ENCODE measurements at places on chromosomes 12 and 14.

- DNase-seq = no peak
Observed at GRCh38 chr12:46332260-46332659, 40.3 kb downstream of the SLC38A2 start.

GRCh38 chr14:22386924-22387775, 201.9 kb downstream of the DAD1 start:
- DNase-seq = no peak

GRCh38 chr12:111192647-111193046, 176.2 kb downstream of the PHETA1 start:
- no peak for DNase-seq

DNA sequence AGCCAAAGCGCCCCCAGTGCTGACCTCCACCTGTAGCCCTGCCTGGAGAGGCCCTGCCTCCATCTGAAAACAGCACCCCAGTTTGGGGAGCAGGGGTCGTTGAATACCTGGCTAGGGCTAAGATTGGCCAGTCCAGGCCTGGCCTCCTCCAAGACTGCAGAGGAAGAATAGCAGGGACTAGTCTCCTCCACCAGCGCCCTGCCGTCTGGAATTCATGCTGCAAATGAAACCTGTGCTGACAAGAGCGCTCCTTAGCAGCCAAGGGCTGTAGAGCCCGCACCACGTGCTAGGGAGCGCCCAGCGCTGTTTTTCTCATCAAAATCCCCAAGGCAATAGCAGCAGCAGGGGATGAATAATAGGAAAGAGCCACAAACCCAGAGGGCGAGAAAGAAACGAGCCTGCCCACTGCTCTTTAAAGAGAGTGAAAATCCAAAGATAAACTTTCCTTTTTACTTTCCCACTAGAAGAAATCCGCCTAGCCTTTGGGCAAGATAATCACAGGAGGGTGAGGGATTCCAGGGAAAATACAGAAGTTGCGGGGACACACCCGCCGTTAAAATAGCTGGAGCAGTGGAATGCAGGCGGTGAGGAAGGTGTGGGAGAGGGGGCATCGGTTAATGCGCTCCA, 3.3 kb downstream of the COL2A1 start:
- no peak for DNase-seq

- no peak for DNase-seq
Observed at GRCh38 chr12:41213107-41213506, 25.0 kb downstream of the PDZRN4 start.

- DNase-seq = no peak
Observed at GRCh38 chr12:112175361-112176155, 50.2 kb downstream of the TRAFD1 start.

GRCh38 chr12:3003357-3003992, 44.3 kb downstream of the TEAD4 start:
- DNase-seq = no peak

DNA sequence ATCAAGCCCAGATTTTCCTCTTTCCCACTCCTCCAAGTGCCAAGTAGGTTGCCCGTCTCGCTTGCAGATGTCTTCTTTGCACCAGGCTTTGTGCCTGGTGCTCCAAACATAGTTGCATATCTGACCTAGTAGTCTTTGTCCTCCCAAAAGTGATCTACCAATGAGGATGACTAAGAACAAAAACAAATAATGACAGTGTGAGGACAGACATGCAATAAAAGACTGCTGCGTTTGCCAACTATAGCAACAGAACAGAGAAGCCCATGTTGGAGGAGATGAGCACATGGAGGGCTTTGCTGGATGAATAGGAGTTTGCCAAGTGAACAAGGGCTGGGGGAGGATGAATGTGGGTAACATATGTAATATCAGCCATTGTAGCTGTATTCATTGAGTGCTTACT, 15.6 kb downstream of the DTX1 start:
- no peak for DNase-seq

GRCh38 chr14:67477926-67478799, 10.4 kb downstream of the TMEM229B start:
- DNase-seq = no peak

DNA sequence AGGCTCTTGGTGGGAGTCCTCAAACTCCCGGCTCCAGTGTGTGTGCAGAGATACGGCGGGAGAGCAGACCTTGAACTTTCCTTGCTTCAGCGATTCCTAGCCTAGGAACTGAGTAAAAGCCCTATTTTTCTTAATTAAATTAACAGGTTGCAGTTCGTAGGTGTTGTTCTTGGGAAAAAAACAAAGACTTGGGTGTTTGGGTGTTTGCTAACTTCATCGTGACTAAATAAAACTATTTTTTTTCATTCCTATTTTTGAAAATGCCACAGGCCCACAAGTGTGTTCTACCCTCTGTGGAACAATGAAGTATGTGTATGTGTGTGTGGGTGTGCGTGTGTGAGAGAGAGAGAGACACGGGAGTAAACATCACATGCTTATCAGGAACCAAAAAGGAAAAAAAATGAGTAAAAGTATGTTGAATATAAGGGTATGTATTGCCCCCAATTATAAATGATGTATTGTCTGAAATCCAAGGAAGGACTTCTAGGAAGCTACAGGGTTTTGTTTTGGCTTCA, 651 bp downstream of the TMEM117 start:
- peak; percentile 22 for DNase-seq

DNA sequence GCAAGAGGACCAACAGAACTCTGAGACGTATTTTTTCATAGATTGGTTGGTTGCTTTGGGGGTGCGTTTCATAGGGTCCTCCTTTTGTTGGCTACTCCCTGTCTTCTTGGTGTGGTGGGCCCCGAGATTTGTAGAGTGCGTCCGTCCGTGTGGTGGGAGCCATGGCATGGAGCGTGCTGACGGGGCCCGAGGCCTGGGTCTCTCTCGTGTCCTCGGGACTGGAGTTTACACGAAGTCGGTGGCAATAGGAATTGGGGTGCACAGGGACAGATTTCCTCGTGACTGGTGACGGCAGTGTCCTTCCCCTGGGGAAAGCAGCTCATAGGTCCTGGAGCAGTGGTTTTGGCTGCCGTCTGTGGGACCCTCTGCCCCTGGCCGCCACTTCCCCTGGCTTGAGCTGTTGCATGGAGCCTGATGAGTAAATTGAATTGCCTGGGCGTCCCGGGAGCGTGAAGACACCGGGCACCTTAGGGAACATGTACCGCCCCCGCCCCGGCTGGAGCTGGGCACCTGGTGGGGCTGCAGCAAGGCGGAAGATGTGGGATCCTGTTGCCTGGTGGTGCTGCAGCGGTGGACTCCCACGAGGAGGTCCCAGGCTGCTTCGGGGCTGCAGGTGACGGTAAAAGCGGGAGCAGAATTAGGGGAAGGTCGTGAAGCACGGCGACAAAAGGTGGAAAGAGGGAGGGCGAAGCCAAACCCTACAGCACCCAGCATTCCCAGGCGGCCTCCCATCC, 153.7 kb upstream of the ALG10B start:
- DNase-seq = no peak

- no peak for DNase-seq
Observed at GRCh38 chr12:82425241-82425640, 66.9 kb downstream of the METTL25 start.

- DNase-seq = no peak
Observed at GRCh38 chr12:107033758-107034739, 47.1 kb upstream of the MTERF2 start.

GRCh38 chr12:64147011-64147631, 75.0 kb downstream of the KICS2 start:
- no peak for DNase-seq

GRCh38 chr14:99272899-99273765, 1.1 kb upstream of the BCL11B start:
- no peak for DNase-seq

DNA sequence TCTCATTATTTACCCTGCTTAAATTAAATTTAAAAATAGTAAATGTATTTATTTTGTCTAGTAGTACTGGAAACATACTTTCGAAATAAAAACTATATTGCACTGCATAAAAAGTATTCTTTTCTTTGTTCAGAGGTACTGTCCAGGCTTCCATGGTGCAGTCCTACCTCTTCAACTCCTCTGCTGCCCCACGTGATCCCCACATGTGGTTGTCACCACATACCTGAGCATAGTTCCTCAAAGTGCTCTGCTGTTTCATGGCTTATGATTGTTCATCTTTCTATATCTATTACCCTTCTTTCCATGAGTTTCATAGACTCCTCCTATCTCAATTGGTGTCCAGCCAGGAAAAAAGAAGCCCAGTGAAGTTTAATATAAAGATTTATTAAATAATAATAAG, 317.5 kb upstream of the OR4E1 start:
- DNase-seq = no peak

DNA sequence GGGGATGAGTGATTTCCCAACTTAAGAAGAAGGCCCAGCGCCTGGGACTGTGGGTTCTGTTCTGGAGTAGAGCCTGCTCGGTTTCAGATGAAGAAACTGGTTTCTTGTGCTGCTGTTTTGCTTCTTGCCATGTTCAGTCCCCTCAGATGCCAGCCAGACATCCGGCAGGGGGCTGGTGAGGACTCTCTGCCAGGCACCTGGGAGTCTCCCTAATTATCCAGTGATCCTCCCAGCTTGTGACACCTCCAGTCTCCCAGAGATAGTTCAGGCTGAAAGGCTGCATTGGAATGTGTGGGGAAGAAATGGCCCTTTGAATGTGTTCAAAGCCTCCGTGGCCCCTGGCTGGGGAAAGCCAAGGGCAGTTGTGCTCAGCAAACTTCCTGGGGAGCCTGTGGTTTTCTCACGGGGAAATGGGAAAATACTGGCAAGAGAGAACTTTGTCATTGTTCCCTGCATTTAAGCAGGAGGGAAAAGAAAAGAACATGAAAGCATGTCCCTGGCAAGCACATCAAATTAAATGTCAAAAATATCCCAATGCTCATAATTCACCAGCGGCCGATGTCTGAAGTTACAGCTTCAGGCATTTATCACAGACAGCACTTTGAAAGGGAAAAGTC, 8.5 kb upstream of the SERPINA12 start:
- no peak for DNase-seq

DNA sequence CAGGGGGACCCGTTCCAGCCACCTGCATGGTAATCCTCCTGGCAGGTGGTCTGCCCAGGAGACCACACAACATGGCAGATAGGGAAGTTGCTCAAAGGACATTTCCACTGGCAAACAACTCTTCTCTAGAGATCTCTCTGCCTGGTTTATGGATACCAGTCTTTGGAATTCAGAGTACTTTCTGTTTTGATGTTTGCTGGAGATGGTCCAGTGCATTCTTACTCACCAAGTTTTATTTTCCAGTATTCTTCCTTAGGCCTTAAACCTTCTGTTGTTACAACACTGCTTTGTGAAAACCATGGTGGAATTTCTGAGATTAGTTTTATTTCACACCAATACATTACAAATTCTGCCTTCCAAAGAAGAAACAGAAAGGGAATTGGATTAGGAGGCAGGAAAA, 428.3 kb downstream of the FUT8 start:
- DNase-seq = no peak

DNA sequence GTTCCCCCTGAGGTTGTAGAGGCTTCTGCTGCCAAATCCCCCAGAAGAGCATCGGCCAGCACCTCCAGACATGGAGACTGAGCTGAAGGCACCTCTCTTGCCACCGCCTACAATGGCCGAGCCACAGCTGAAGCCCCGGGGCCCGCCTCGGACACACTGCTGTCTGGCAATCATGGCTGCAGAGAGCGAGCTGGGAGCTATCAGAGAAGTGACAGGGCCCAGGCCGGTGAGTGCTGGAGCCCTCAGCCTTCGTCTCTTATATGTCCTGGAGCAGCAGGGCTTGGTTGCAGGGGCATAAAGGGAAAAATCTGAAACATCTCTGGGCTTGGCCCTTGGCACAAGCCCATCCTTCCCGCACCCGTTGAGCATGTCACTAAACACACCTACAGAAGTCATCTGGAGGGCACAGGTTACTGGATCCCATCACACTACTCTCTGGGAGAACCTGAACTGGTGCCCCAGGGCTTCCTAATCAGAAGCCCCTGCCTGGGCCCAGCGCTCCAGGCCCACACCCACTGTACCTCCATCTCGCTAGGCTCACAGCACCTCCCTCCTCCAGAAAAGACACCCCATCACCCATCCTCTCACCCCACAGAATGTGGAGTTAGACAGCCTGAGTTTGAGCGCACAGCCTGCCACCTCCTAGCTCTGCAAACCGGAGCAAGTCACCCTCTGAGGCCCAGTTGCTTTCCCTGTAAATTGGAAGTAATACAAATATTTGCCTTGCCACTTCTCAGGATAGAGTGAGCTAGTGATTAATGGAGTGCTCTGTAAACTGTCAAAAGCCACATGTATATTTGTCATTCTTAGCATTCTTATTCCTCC, at the start of gene KRT4:
Gene KRT4, minus strand, starts transcription at position 232 of the 825 bp plus-strand sequence. Its CDS starts 58 bp downstream, at position 174.
- no peak for DNase-seq

DNA sequence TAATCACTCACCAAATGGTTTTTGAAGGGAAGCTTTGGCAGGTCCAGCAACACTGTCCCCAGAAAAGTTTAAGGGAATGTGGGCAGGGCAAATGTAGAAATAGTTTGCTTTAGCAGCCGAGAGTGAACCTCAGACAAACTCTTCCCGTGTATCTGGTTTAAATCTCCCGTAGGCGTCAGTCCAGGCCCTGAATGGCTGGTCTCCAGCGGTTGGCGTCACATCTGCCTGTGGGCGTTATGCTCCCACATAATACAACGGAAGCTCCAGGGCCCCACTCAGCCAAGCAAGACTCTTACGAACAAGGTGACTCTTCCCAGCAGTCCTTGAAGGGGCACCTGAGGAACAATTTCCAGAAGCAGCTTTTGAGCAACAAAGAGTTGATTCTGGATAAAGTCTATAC, 942 bp downstream of the ZC2HC1C start:
- DNase-seq = no peak

DNA sequence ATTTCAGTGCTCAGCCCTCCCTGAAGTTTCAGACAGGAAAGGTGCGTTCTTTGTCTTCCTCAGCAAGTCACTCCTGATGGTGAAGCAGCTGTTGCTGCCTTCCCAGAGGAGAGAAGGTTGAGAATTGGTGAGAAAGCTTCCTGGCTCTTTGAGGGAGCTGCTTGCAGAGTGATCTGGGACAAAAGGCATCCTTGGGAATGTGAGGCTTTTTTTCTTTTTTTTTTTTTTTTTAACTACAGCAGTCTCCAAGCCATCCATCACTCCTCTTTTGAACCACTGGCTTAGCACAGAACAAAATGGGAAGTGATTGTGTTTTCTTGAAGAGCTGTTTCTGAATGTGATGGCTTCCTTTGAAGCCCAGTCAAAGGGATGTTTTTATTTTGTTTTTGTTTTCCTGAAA, 120.4 kb upstream of the LRIG3 start:
- no peak for DNase-seq

GRCh38 chr14:69586404-69586803, 11.7 kb upstream of the CCDC177 start:
- no peak for DNase-seq

DNA sequence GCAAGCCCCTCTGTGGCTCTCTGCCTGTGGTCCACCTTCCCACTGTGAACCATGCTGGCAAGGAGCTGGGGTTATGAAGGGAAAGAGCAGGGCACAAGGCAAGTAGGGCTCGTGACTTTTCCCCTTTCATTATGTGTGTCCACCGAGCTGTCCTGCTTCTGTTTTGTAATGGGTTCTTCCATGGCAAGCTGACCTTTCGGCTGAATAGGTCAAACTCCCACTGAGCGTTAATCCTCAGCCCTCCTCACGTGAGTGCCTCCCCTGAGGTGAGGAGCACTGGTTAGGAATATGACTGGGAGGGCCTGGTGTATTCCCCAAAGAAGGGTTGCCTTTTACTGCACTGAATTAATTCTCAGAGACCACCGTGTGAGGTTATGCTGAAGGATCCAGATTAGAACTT, 424.3 kb downstream of the NPAS3 start:
- DNase-seq = no peak
